ENCODE measurements at places on chromosomes 6 and 20. TPM values are rescaled to one million over a fixed set of nuclear protein-coding genes. Genes with fewer than 3 reads are reported as not detected.

GRCh38 chr6:139587469-139587868, 213.0 kb upstream of the CITED2 start:
- DNase-seq: no peak

DNA sequence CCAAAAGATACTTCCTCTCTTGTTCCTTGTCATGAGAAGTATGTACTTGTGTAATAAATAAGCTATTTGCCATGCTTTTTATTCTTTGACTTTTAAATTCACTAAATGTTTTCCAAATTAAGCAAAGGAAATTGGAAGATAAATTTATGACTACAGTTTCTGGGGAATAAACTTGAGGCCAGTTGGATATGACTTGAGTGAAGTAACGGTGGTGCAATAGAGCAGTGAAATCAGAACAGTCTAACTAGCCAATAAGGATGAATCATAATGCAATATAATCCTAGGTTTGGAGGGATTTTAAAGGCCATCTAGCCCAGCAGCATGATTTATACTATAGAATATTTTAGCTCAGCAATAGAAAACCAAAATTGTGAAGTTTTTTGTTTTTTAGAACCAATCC, 183.8 kb upstream of the TCF21 start:
- no peak for DNase-seq

- DNase-seq: no peak
Measured at GRCh38 chr6:22333802-22334201, 37.0 kb upstream of the PRL start.

- DNase-seq: no peak
Measured at GRCh38 chr6:41519745-41520699, 26.2 kb upstream of the FOXP4 start.

DNA sequence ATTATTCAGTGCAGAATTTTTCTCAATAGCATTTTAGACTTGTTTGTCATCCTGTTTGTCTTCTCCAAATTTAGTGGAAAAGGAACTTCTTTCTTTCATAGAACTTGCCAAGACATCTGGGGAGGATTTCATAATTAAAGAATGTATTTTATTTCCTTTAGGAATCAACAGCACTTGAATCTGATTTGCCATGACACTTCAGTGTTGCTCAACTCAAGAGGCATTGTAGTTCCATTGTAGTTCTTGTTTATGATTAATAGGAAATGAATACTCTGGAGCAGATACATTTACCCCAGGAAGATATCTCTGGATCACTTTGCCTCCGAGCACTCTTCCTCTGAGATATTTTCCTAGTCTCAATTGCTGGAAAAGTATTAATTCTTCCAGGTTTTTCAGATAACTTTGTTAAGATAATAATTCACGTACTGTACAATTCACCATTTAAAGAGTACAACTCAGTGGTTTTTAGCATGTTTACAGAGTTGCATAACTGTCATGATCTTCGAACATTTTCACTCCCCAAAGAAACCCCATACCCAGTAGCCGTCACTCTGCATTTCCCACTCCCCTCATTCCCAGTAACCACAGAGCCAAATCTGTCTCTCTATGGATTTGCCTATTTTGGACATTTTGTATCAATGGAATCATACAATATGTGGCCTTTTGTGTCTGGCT, 29.7 kb downstream of the AKAP12 start:
- DNase-seq: no peak

- no peak for DNase-seq
Measured at GRCh38 chr6:36605143-36605542, 11.0 kb downstream of the SRSF3 start.

MEI4 gene
- 0.65 TPM for total RNA-seq

SLC2A10 gene
- total RNA-seq: 3.1 TPM

ASIP gene
- 15.0 TPM for total RNA-seq

TGM2 gene
- total RNA-seq: 581 TPM

ABHD16B gene
- not detected for total RNA-seq

IRF4 gene
- total RNA-seq: 0.68 TPM
